ENCODE measurements at places on chromosomes 3 and 15.

GRCh38 chr15:72588096-72588495 is 66.4 kb upstream of the GOLGA6B start:
- DNase-seq = no peak

DNA sequence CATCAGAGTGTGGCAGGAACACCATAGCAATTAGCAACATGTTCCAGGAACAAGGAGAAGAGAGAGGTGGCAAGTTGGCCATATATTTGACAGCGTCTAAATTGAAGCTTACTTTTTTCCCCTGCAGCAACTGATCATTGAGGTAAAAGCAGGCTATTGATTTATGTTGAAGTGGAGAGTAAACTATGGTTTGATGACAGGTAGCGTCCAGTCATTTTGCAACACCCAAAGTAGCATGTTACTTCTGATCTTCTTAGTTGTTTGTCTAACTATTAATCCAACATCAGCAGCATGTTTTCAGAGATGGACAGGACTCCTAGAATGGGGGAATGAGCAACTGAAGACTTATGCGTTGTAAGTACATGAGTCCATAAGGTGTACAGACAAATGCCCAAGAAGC is 225.8 kb downstream of the ZPLD1 start:
- no peak for DNase-seq

DNA sequence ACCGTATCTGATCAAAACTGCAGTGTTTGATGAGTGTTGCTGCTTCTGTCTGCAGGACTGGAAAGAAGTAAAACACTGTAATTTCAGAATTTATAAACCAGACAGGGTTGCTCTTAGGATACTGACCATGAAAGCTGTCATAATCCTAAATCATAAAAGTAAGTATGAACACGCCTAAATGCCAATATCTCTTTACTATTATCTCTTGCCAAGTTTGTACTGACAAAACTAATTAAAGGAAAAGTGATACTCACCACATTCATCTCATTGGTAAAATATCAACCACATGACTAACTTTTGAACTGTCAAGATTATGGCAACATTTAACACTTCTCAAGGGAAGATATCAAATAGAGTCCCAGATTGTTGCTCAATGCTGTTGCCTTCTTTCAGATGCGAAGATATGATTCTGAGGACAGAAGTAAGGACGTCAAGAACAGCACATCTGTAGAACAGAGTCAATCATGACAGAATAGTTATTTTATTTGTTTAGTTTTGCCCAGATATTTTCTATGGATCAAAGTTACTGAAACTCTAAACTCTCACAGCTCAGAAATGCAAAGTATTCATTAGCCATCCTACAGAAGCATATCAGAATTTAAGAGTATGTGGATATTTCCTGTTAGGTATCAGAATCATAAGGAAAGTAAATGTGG is 61.4 kb upstream of the COL8A1 start:
- DNase-seq = no peak

DNA sequence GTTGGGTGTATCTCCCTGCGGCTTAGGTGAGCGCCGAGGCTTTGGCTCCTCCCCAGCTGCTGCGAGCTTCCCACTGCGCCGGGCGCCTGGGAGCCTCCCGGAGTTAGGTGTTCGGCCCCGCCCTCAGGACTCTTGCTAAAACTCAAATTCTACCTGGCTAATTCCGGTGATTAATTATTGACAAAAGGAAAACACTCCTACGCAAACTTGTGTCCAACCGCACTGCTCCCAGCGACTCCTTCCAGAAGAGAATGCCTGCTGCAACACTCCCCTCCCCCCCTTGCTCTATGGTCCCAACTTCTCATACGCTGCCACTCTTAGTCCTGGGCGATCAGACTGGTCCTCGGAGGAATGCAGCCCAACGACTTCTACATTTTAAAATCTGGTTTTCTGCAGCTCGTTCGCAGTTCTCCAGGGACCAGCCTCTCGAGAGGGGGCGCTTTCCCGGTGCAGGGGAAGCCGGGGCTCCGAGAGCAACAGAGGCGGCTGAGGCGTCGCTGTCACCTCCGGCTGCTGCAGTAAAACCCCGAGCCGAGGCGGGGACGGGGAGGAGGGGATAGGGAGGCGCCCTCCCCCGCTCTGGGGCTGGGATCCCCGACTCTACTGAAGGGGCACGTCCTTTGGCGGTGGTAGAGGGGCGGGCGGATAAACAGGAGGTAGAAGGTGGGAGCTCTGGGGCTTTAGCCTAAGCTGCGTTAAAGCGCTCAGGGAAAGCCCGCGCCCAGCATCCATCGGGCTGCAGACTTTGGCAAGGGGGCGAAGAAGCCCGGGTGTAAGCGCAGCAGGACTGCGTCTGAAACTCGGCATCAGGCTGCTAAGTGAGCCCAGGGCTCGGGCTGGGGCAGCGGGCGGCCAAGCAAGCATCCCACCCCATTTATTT is at the start of gene SPTSSB:
SPTSSB (minus strand) TSS at position 77 of the 880 bp plus-strand sequence. CDS start 25,194 bp downstream, outside the sequence.
- DNase-seq = peak; percentile 63

GRCh38 chr3:48715174-48715800 is 1.7 kb downstream of the IP6K2 start:
- DNase-seq = no peak

DNA sequence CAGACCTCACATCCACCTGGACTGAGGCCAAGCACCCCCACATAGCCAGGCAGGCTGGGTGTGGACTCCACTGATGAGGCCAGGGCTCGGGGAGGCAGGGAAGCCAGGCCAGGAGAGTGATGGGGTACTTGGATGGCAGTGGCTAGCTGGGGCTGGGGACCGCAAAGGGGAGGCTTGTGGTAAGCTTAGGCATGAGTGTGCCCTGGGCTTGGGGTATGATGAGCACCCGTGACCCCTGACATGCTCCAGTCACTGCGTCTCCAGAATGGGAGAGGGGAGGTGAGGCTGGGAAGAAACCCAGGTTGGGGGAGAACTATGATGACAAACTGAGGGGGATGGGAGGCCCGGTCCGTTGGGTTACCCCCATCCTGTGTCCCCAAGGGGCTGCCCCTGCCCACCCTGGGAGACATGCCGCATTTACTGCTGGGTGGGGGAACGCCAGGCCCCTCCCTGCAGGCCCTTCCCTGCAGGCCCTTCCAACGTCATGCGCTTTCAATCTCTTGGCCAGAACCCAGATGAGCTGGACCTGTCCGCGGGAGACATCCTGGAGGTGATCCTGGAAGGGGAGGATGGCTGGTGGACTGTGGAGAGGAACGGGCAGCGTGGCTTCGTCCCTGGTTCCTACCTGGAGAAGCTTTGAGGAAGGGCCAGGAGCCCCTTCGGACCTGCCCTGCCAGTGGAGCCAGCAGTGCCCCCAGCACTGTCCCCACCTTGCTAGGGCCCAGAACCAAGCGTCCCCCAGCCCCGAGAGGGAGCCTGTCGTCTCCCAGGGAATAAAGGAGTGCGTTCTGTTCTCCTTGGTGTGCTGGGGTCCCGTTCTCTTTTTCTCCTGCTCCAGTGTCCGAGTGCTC is 34.1 kb downstream of the TSPAN3 start:
- DNase-seq = peak; percentile 19

DNA sequence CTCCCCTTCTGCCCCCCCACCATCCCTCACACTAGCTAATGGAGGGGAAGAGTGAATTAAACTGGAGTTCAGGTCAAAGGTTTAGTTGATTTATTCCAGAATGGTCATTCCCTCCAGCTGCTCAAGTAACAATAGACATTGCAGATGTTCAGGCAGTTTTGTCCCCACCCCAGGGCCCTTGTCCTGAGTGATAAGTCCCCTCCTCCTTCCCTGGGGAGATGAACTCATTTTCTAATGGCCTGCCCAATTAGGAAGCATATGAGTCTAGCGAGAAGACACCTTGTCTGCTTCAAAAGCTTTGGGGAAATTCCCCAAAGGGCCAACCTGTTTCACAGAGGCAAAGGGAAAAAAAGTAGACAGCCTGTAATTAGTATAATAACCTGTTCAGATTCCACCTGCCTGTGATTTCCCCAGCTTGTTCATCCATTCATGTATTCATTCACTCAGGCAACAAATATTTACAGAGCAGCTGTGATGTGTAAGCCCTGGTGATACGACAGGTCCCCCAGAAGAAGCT is 165.3 kb downstream of the SHQ1 start:
- no peak for DNase-seq

GRCh38 chr3:33071181-33071580 is 25.8 kb downstream of the GLB1 start:
- DNase-seq = no peak

DNA sequence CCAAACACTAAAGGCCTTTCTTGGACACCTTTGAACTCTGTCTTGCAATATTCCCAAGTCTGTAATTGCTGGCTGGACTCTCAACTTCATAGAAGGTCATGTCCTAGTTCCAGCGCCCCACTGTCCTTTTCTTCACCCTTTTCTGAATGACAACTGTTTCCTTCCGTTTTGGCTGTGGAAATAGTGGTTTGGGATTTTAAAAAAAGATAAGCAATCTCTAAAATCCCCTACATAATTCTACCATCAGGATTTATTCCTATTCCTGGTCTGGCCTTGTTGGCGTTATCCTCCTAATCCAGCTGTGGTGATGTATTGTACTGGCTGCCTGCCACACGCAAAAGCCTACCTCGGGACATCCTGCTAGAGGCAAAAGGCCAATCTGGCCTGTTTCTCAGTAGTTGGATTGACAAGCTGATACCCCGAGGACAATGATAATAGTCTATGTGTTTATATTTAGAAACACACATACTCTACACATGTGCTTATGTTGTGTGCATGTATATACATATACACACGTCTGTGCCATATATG is 440.3 kb upstream of the DPH6 start:
- no peak for DNase-seq

GRCh38 chr3:141413391-141413790 is 45.1 kb downstream of the ZBTB38 start:
- DNase-seq = no peak

- no peak for DNase-seq
These were observed 561.4 kb downstream of the PYDC2 start for GRCh38 chr3:192022412-192022811.

DNA sequence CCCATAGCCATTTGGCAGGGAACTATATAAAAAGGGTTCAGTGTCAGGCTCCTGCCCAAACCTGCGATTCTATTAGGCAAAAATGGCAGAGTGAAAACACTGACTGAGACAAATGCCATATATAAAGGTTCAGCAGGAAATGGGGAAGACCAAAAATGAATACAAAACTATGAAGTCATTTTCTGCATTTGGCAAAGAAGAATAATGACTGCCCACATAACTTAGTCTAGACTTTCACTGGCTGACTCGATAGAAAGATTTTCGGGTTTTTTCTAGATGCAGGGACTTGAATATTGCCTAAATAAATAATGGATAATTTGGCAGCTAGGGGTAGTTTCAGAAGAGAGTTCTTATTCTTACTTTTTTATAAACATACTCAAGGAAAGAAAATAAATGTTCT is 178.0 kb downstream of the TPRG1 start:
- DNase-seq = no peak

- peak; percentile 63 for DNase-seq
These were observed 3.0 kb upstream of the CD80 start for GRCh38 chr3:119562307-119562961.

- no peak for DNase-seq
These were observed 43.2 kb downstream of the EIF3J start for GRCh38 chr15:44580105-44580504.

- DNase-seq = no peak
These were observed 3.9 kb upstream of the HEG1 start for GRCh38 chr3:125059488-125060245.

DNA sequence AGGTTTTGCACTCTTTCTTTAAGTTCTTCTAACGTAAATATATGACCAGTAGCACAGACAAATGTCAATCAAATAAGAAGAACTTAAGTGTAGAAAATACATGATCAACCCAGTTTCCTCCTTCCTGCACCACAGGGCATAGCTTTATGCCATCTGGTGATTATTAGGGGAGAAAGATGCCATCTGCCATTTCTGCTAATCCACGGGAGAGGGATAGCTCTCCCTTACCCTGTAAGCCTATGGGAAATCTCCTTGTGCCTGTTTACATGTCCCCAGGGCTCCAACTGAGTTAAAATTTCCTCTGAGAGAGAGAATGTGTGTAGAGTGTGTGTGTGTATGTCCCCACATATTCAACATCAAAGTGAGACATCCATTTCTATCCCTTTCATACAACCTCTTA is 135.9 kb downstream of the RSL24D1 start:
- no peak for DNase-seq

GRCh38 chr3:158802409-158803268 is 785 bp downstream of the MFSD1 start:
- no peak for DNase-seq

DNA sequence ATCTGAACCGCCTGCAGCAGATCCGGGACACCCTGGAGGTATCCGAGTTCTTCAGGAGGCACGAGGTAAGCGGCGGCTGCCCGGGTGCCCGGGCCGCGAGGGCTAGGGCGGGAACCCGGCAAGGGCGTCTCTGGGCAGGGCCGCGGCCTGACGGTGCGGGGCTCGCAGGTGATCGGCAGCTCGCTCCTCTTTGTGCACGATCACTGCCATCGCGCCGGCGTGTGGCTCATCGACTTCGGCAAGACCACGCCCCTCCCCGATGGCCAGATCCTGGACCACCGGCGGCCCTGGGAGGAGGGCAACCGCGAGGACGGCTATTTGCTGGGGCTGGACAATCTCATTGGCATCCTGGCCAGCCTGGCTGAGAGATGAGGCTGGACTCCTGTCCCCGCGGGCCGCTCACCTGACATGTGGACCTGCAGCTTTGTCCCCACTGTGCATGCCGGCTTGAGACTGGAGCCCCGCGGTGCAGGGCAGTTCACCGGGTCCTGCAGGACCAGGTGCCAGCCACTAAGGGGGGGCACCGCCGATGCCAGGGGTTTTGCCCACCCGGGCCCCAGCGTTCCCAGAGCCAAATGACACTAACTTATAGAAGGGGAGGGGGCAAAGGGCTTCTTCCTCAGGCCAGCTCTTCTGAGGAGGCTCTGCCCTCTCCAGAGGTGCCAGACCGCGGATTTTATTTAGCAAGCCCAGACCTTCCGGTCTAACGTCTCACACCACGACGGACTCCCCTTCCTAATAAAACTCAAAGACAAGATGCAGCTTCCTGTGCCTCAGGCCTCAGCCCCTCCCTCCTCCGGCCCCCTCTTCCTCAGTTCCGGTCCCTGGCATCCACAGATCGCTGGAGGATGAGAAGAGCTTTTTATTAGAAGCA is 9.4 kb downstream of the ITPKA start:
- no peak for DNase-seq

DNA sequence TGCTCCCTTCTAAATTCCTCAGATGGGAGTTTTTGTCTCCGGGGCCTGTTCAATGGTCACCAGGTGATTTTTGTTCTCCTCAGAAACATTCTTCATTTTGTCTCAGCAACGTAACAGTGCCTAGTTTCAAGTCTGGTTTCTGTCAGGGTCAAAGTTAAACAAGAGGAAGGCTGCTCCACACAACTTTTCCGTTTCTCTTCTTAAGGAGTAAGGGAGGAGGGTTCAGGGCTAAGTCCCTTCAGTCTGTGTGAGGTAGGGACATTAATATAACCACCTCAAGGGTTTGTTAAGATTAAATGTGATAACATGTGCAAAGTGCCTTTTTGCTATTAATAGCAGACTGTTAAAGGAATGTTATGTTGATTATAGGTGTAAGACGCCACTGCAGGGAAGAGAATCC is 41.8 kb downstream of the HOMER2 start:
- no peak for DNase-seq

GRCh38 chr15:61172325-61172724 is 56.8 kb downstream of the RORA start:
- DNase-seq = no peak

- no peak for DNase-seq
These were observed 31.3 kb upstream of the WNT5A start for GRCh38 chr3:55518451-55518850.

- DNase-seq = no peak
These were observed 380.3 kb downstream of the MAGI1 start for GRCh38 chr3:65658401-65658800.

- no peak for DNase-seq
These were observed 5.7 kb upstream of the DYNLT2B start for GRCh38 chr3:196323691-196324090.
